ENCODE measurements at places on chromosomes 5 and 9.

GRCh38 chr9:133793471-133793870 lies 55.3 kb upstream of the SARDH start:
- no peaks in the 10 kb centered on the region for H3K4me1 ChIP-seq
- H3K36me3 ChIP-seq, result peaks cover 2% of the 10 kb centered on the region
- no peak overlapping the region for H3K4me3 ChIP-seq
- no peak for DNase-seq

- H3K4me1 ChIP-seq, result no peaks in the 10 kb centered on the region
- no peaks in the 10 kb centered on the region for H3K36me3 ChIP-seq
- H3K4me3 ChIP-seq, result no peak overlapping the region
- H3K27ac ChIP-seq, result no peak overlapping the region
These were observed 176.8 kb upstream of the PAPPA start for GRCh38 chr9:115976781-115977180.

- no peaks in the 10 kb centered on the region for H3K36me3 ChIP-seq
- H3K27me3 ChIP-seq, result no peaks in the 10 kb centered on the region
- no peak overlapping the region for H3K4me3 ChIP-seq
- no peaks in the 10 kb centered on the region for H3K4me1 ChIP-seq
- DNase-seq, result no peak
These were observed 216.1 kb downstream of the MAST4 start for GRCh38 chr5:66812291-66812690.

DNA sequence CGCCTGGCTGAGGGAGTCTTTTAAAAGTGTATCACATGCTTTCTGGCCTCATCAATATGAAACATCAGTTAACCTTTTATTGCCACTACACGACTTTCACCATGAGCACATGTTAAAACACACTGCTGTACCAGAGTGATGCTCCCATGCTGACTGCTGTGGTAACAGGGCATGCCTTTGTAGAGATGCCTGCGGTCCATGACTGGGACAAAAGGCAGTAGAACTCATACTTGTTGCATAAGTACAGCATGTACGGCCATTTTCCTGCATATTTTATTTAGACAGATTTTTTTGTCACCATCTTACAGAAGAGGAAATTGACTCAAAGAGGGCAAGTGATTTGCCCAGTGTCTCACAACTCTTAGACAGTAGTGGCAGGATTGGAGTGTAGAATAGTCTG lies 105.7 kb upstream of the ADAMTSL1 start:
- H3K36me3 ChIP-seq, result no peaks in the 10 kb centered on the region
- H3K4me1 ChIP-seq, result no peaks in the 10 kb centered on the region
- no peak overlapping the region for H3K27ac ChIP-seq
- no peak overlapping the region for H3K4me3 ChIP-seq
- DNase-seq, result no peak

- no peak for DNase-seq
- H3K4me1 ChIP-seq, result peaks cover 42% of the 10 kb centered on the region
- H3K27me3 ChIP-seq, result no peaks in the 10 kb centered on the region
- H3K36me3 ChIP-seq, result no peaks in the 10 kb centered on the region
These were observed 158.5 kb downstream of the RGS3 start for GRCh38 chr9:113621980-113622379.

DNA sequence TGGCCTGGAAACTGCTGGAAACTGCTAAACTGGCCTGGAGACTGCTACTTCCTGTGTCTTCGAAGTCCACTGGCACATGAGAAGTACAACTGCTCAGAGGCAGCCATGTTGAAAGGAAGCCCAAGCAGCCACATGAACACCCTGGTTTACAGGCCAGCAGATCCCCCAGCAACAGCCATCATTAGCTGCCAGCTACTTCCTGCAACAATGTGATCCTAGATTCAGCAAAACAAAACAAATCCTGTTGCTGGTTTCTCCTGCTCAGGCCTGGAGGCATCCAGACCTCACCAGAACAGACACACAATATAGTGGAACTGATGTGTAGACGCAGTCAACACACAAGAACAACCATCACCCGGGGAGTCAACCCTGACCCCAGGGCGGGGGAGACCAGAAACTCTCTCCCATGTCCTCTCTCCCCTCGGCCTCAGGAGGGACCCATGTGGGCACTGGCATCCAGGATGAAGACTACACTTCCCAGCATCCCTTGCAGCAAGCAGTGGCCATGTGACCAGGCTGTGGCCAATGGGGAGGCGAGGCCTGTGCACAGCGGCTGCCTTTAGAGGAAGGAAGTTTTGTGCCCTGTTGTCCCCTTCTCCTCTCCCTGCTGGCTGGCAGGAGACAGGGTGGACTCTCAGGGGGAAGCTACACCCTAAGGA lies 9.2 kb upstream of the LCN15 start:
- no peaks in the 10 kb centered on the region for H3K27me3 ChIP-seq
- no peak overlapping the region for H3K4me3 ChIP-seq
- no peak for DNase-seq
- H3K4me1 ChIP-seq, result peaks cover 16% of the 10 kb centered on the region

- H3K4me1 ChIP-seq, result no peaks in the 10 kb centered on the region
- no peaks in the 10 kb centered on the region for H3K36me3 ChIP-seq
- H3K4me3 ChIP-seq, result no peak overlapping the region
These were observed 220.9 kb downstream of the GADD45G start for GRCh38 chr9:89825669-89826068.

DNA sequence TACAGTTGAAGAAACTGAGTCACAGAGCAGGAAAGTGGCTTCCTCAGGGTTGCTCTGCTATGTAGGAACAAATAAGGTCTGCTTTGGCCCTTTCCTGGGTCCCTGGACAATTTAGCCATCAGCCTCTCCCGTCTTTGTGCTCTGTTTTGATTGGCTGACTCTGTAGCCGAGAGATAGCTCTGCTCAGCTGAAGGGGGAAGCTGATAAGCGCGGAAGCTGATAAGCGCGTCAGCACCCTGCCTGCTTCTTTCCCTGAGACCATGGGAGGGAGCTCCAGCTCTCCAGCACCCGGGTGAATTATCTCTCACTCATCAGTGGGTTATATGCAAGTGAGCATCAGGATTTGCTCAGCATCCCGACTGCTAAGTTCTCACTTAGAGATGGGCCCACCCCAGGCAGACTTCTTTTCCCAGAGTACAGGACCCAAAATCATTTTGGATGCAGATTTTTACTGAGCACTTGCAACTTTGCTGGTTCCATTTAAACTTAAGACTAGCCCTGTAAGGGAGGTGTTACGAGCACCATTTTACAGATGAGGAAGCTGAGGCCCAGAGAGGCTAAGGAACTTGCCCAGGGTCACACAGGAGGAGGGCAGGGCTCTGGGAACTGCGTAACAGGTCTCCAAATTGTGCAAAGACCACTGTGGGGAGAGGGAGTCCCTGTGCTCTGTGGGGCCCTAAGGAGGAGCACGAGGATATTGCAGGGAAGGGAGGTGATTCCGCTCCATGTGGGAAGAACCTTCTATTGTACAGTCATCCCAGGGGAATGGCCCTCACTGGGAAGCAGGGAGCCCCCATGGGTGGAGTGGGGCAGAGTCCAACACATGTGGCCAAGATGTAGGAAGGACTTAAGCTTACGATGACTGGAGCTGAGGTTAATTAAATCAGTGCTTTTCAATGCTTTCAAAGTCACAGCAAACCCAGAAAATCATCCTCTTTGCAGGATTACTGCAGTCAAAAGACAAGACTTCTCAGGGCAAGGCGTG lies 83.7 kb upstream of the ORM1 start:
- peaks cover 2% of the 10 kb centered on the region for H3K36me3 ChIP-seq
- no peak overlapping the region for H3K4me3 ChIP-seq
- no peaks in the 10 kb centered on the region for H3K27me3 ChIP-seq
- peak; percentile 64 for DNase-seq

- no peaks in the 10 kb centered on the region for H3K27me3 ChIP-seq
- no peak overlapping the region for H3K4me3 ChIP-seq
- H3K36me3 ChIP-seq, result no peaks in the 10 kb centered on the region
- H3K4me1 ChIP-seq, result no peaks in the 10 kb centered on the region
- DNase-seq, result no peak
These were observed 354.9 kb downstream of the DIRAS2 start for GRCh38 chr9:90287567-90288274.

- no peaks in the 10 kb centered on the region for H3K27me3 ChIP-seq
- no peak overlapping the region for H3K27ac ChIP-seq
- no peaks in the 10 kb centered on the region for H3K4me1 ChIP-seq
- H3K4me3 ChIP-seq, result no peak overlapping the region
These were observed 90.3 kb downstream of the DIRAS2 start for GRCh38 chr9:90552317-90552716.

DNA sequence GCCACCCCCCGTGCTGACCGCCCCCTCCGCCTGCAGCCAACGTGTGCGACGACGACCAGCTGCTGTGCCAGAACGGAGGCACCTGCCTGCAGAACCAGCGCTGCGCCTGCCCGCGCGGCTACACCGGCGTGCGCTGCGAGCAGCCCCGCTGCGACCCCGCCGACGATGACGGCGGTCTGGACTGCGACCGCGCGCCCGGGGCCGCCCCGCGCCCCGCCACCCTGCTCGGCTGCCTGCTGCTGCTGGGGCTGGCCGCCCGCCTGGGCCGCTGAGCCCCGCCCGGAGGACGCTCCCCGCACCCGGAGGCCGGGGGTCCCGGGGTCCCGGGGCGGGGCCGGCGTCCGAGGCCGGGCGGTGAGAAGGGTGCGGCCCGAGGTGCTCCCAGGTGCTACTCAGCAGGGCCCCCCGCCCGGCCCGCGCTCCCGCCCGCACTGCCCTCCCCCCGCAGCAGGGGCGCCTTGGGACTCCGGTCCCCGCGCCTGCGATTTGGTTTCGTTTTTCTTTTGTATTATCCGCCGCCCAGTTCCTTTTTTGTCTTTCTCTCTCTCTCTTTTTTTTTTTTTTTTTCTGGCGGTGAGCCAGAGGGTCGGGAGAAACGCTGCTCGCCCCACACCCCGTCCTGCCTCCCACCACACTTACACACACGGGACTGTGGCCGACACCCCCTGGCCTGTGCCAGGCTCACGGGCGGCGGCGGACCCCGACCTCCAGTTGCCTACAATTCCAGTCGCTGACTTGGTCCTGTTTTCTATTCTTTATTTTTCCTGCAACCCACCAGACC lies 80.2 kb downstream of the NTNG2 start:
- DNase-seq, result peak; percentile 26
- peaks cover 5% of the 10 kb centered on the region for H3K4me1 ChIP-seq

DNA sequence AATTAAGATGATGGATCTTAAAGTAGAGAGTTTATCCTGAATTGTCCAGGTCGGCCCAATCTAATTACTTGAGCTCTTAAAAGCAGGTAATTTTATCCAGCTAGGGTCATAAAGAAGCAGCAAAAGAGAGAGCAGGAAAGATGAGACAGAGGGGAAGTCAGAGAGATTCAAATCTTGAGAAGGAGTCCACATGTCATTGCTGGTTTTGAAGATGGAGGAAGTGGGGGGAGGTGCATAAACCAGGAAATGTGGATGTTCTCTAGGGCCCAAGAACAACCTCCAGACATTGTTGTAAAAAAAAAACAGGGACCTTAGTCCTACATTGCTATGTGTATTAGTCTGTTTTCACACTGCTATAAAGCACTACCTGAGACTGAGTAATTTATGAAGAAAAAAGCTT lies 66.4 kb downstream of the SLCO4C1 start:
- no peaks in the 10 kb centered on the region for H3K27me3 ChIP-seq
- DNase-seq, result no peak
- peaks cover 8% of the 10 kb centered on the region for H3K4me1 ChIP-seq
- H3K36me3 ChIP-seq, result no peaks in the 10 kb centered on the region
- H3K4me3 ChIP-seq, result no peak overlapping the region
- no peak overlapping the region for H3K27ac ChIP-seq

DNA sequence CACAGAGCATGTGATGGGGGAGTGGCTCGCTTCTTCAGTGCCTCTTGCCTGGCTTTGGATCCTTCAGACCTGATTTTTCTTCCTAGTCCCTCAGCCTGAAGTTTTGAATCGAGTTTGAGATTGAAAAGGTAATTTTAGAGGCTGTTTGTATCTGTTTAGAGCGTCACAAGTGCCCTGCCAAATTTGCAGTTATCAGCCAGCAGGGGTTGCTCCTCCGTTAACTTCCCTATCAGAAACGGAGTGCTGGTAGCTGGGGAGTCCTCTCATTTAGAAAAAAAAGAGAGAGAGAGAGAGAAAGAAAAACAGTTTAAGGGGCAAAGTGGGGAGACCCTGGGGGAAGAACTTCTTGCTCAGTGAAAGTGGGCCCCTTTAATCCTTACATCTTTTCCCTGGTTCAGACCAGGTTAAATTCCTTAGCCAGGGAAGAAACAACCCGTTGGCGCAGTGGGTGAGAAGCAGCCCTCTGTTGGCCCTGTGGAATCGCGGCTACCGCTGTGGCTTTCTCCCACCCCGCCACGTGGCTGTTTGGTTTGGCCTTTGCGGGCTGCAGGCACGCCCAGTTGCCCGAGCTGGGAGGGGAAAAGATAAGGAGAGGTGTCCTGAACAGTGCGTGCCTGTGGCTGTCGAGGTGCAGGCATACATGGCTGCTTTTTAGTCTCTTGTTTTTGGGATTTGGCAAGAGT lies 576.7 kb upstream of the ACO1 start:
- DNase-seq, result peak; percentile 56
- H3K4me3 ChIP-seq, result no peak overlapping the region
- H3K36me3 ChIP-seq, result no peaks in the 10 kb centered on the region
- H3K4me1 ChIP-seq, result no peaks in the 10 kb centered on the region

GRCh38 chr5:26868504-26868903 lies 169.9 kb downstream of the CDH9 start:
- no peak for DNase-seq
- no peak overlapping the region for H3K4me3 ChIP-seq
- H3K4me1 ChIP-seq, result no peaks in the 10 kb centered on the region
- H3K36me3 ChIP-seq, result no peaks in the 10 kb centered on the region

- DNase-seq, result no peak
- H3K27me3 ChIP-seq, result peaks cover 2% of the 10 kb centered on the region
- H3K4me3 ChIP-seq, result no peak overlapping the region
- H3K27ac ChIP-seq, result no peak overlapping the region
- H3K4me1 ChIP-seq, result no peaks in the 10 kb centered on the region
These were observed 138.5 kb downstream of the SPOCK1 start for GRCh38 chr5:137360607-137361006.

DNA sequence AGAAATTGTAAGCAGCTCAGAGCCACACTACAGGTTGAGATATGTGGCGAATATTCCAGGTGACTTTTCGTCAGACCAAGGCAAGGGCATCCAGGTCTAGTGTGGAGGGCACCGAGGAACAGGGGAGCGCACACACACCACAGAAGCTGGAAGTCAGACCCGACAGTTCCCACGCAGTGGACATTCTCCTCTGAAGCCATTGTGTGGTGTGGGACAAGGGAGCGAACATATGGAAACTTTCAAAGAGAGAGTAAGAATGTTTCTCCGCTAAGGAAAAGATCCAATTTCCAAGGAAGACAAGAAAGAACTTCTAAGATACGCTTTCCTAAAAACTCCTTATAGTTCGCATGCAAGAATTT lies 141.4 kb upstream of the OTULINL start:
- H3K27ac ChIP-seq, result no peak overlapping the region
- H3K27me3 ChIP-seq, result no peaks in the 10 kb centered on the region
- H3K36me3 ChIP-seq, result no peaks in the 10 kb centered on the region

DNA sequence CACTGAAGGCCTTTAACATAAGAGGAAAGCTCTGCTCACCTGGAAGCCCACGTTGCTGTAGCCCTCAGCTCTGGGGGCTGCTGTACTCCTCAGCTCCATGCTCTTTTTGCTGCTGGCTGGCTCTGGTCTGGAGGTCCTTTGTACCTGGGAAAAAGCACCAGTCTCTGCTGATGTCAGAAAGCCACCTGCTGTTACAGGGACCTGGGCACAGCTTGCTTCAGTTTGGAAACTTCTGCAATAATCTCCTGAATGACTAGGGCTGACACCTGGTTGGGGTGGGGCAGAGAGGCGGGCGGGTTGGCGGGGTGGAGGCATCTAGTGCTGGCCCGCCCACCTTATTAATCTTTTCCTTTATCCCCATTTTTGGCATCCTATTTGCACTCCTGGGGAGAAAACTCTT lies at the start of gene SLC28A3:
SLC28A3 (minus strand) TSS at position 224 of the 400 bp plus-strand sequence; CDS start at position 99, 125 bp downstream.
- no peaks in the 10 kb centered on the region for H3K27me3 ChIP-seq
- peaks cover 9% of the 10 kb centered on the region for H3K4me1 ChIP-seq
- H3K36me3 ChIP-seq, result no peaks in the 10 kb centered on the region
- H3K27ac ChIP-seq, result no peak within 1 kb of the TSS

Data from Caco-2 (cell line).